Foreskin keratinocyte (primary cell): ENCODE measurements at places on chromosomes 7 and 10. TPM values are rescaled to one million over a fixed set of nuclear protein-coding genes. Genes with fewer than 3 reads are reported as not detected.

Gene EXOC6
- 0.79 and 0.84 TPM in 2 replicates for polyA plus RNA-seq

Gene ERV3-1
- 0.44 and 0.64 TPM in 2 replicates for polyA plus RNA-seq

- no peak for DNase-seq
These were observed 3.8 kb downstream of the TMEM184A start for GRCh38 chr7:1552200-1552599.

GRCh38 chr7:1674161-1675035, 4.3 kb downstream of the ELFN1 start:
- no peak for DNase-seq

DNA sequence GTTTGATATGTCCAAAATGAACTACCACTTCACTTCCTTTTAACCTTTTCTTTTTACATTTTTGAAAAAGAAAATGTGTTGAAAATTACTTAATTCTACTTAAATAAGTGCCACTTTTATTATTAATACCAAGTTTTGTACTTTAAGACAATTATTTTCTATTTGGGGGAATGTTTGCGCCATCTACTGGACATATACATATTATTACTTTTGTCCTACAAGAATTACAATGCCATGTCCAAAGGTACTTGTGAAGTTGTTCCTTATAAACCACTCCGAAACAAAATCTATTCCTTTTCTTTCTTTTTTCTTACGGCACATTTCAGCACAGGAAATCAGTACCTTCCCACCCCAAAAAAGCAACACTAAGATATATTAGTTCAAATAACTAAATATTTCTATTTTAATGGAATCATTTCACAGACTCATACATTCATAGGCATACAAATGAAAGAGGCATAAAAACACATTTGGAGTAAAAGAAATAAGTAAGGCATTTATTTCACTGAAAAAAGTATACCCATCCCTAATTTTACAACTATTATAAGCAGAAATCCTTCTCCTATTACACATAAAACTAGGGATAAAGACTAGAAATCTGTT, 169.9 kb downstream of the RNF133 start:
- DNase-seq = no peak

- DNase-seq = no peak
These were observed 462.0 kb downstream of the GRM8 start for GRCh38 chr7:126790763-126791162.

DNA sequence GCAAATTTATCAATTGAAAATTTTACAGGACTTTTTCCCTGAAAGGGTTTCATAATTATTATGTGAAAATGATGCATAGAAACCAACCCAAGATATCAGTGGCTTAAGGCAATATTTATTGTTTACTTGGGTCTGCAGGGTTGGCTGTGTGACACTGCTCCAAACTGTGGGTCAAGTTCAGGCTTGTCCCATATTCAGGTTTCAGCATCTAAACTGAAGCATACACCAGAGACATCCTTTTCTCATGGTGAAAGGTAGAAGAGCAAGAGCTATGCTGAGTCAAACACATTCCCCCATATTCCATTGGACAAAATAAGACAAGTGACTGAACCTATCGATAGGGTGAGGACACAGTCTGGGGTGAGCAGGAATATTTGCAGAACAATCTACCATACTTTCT, 110.9 kb downstream of the MAPK8 start:
- peak; percentile 72 for DNase-seq

DNA sequence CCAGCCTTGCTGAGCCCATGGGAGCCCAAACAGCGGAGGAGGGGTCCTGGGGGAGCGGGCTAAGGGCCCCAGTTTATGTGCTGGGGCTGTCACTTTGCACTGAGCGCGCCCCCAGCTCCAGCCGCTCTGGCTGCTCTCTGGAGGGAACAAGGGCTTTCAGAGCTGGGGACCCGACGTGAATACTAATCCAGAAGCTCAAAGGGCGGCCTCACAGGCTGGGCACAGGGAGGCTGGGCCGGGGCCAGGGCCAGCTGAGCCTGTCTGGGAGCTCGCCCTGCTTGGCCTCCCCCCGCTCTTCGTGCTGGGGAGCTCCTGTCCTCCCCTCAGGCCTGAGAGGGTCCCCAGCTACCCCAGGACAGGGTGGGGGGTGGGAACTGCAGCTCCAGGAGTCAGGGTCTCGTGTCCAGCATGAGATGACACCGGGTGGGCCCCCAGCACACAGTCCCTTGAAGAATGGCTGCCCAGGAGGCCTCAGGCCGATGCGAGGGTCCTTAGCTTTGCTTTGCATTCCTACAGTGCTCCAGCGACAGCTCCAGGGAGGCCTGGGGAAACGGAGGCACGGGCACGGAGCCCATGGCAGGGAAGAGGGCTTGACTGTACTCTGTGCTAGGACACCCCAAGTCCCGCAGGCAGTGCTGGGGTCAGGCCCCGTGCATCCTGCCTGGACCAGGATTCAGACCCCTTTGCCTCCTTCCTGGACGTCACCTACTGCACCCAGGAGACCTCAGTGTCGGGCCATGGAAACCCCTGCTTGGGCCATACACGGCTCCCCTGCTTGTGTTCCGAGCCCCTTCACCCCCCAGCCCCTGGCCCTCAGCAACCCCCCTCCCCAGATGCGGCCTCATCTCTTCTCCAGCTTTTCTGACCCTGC, 5.8 kb upstream of the AMZ1 start:
- DNase-seq = no peak
